NCI-H82 (cell line): ENCODE measurements at places on chromosomes 3 and 15.

GRCh38 chr15:79410237-79410636 lies 21.9 kb upstream of the MINAR1 start:
- DNase-seq = no peak

DNA sequence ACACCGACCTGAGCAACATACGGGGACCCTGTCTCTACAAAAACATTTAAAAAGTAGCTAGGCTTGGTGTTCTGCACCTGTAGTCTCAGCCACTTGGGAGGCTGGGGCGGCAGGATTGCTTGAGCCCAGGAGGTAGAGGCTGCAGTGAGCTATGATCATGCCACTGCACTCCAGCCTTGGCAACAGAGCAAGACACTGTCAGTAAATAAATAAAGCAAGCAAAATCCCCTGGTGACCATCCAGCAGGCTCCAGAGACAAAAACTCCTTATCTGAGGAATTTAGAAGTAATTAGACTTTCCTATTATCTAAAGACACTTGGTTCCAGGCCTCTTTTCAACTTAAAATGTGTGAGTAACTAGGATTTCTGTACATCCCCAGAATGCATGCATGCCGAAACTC lies 29.5 kb upstream of the ZNF774 start:
- no peak for DNase-seq

GRCh38 chr3:190252080-190252479 lies 70.2 kb downstream of the CLDN1 start:
- DNase-seq = no peak

DNA sequence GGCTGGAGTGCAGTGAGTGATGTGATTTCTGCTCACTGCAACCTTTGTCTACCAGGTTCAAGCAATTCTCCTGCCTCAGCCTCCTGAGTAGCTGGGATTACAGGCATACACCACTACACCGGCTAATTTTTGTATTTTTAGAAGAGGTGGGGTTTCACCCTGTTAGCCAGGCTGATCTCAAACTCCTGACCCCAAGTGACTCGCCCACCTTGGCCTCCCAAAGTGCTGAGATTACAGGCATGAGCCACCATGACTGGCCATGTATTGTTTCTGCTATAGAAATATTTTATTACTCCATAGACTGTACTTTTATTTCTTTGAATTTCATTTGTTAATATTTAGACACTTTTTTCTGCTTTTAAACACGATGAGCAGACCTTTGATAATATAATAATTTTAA lies 60.4 kb downstream of the GTF2E1 start:
- DNase-seq = no peak

- no peak for DNase-seq
Measured at GRCh38 chr3:174957081-174957480, 97.9 kb downstream of the NAALADL2 start.

GRCh38 chr3:51591231-51591630 lies 52.7 kb downstream of the RAD54L2 start:
- no peak for DNase-seq

DNA sequence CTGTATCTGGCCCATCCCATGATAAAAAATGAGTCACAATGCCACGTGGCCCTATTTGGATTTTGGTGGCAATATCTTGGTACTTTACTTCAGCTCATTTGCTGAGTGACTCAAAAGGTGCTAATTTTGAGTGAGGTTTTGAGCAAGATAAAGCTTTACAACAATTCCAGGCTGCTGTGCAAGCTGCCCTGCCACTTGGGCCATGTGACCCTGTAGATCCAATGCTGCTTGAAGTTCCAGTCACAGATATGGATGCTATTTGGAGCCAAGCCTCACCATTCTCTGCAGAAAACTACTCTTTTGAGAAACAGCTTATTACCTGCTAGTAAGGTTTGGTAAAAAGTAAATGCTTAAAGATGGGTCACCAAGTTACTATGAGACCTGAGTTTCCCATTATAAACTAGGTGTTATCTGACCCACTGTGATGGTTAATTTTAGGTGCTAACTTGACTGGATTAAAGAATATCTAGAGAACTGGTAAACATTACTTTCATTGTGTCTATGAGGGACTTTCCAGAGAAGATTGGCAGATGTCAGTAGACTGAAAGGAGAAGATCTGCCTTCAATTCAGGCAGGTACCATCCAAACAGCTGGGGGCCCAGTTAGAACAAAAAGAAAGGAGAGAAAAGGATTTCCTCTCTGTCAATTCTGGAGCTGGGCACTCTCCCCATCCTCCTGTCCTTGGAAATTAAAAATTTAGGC lies 1083.9 kb downstream of the DIPK2A start:
- no peak for DNase-seq

DNA sequence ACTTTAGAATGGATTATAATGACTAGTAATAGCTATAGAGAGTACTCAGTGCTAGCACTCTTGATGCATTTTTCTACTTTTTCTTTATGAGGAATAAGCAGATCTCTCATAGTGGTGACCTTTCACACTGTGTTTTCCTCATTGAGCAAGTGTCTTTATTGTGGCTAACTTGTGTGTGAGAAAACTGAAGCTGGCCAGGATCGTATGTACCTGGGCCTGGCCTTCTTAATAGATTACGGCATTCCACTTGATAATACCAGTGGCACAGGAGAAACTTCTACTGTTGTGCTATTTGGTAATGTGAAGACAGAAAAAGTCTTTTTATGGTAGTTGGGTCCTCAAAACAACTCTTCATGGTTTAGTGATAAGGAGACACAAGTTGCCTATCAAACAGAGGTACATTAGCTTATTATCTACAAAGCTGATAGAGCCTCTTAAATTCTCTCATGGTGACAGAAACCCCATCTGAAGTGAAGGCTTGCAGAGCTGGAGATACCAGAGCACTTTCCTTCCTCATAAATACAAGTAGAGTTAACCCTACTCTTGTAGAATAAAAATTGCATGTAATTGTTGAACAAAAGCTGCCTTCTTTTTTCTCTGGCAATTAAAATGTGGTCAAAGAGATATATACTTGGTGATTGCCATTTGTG lies 64.6 kb downstream of the LYSMD4 start:
- DNase-seq = no peak

DNA sequence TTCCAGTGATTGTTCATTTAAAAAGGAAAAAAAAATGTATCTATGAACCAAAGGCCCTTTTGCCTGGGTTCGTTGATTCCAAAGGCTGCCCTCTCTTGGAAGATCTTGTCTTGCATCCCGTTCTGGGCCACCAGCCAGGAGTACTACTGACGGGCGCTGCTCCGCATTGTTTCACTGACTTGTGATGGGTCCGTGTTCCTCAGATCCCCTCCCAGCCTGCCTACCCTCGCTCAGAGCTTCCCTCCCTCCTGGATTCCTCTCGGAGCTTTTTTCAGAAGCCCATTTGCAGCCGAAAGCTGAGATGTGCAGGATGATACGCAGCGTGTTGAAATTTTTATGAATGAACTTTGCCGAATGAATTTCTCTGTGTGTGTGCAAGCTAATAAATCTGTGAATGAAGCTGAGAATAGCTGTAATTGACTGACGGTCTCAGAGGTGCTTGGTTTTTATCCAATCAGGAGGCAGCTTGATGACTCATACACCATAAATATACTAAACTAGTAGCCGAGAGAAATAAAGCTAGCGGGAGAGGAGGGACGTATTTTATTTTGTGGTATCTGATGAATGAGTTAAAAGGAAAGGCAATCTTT lies at the start of gene SHC4:
TSS of gene SHC4 (minus strand) at position 396 of the 590 bp plus-strand sequence. CDS start 904 bp downstream, outside the sequence.
- peak; percentile 78 for DNase-seq

- no peak for DNase-seq
Measured at GRCh38 chr3:78895528-78895927, 872.3 kb downstream of the ROBO1 start.

- DNase-seq = no peak
Measured at GRCh38 chr15:56831467-56832005, 86.9 kb upstream of the TCF12 start.

DNA sequence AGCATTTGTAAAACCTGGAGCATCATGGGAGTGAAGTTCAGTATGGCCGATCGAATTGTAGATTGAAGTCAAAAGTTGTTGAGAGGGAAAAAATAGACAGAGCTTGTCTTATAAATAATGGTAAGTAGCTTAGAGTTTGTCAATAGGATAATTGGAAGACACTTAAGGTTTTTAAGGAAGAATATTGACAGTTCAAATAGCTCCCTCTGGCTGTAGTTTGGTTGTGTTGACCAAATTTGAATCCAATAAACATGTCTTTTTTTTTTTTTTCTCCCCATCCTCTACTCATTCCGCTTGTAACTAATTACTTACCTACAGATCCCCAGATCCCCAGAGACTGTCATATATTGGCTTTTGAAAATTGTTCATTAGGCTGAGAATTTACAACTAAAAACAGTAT lies 677.0 kb downstream of the AGBL1 start:
- DNase-seq = no peak

DNA sequence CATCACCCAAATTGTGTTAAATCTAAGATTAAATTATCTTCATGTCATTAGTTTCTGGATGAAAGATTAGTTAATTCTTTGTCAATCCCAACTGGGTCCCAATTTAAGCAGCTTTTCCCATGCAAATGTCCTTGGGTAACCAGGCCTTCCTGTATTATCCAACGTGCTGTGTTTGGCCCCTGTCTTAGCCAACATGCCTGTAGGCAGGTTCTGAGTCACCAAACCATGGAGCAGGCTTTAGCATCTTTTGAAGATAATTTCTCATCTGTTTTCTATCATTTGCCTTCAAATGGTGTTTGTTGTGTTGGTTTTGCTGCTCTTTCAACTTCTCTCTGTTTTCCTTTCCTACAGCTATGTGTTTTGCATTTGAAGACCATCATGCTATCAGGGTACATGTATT lies 216.2 kb downstream of the ITPR1 start:
- no peak for DNase-seq

DNA sequence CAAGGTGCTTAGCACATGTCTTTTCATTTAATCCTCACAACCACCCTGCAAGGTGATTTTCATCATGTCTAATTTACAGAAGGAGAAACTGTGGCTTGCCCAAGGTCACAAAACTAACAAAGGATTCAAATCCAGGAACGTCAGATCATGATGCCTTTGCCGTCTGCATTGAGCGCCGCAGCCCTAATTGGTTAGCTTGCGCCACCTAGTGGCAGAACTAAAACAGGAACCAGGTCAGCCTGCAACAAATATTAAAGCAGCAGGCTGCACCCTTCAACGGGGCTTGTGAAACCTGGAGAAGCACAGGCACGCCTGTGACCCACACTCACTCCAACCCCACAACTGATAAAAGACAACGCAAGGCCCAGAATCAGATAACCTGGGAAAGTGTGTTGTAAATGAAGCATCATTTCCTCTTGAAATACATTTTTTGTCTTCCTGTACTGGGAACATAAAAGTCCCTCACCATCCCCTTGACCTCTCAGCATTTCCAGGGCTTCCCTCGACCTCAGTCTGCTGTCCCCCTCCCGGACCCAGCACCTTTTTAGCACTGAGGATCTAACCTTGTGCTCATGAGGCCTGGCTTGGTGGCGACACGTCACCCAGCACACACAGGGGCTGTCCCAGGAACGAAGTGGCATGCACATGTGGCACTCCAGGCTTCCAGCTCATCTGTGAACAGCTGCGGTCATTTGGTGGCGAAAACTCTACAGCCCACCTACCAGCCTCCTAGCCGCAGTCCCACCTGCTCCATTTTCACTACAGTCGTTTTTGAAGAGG lies 17.3 kb downstream of the DPH3 start:
- DNase-seq = peak; percentile 88

DNA sequence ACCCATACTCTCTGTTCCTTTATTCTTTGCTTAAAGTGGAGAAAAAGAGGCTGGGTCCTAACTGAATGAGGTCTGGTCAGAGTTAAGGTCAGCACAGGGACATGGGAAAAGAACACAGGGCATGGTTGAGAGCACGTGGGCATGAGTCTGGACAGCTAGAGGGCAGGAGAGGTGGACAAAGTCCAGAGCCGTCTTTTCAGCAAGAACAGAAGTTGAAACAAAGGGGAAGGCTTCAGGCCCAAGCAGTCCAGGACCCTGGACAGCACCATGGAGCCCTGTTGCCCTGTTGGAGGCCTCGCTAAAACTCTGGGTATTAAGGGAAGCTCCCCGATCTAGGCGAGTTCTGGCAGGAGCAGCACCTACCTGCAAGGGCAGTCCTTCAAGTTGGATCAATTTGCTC lies 50.7 kb downstream of the XYLB start:
- DNase-seq = no peak

- DNase-seq = no peak
Measured at GRCh38 chr3:117105686-117106085, 396.1 kb downstream of the TUSC7 start.

DNA sequence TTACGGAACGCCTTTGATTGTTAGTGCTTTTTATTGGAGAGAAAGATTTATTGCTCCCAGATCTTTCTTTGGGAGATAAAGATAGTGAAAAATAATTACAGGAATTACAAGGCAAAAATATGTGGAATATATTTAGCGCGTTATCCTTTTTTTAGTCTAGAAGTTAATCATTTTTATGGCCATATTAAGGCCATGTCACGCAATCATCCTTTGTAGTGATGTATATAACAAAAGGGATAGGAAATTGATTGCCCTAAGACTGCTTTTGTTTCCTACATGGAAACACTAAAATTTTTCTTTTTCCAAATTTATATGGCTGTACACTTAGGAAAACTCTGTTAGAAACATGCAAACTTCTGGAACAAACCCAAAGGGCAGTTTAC lies 1.5 kb downstream of the TRPC1 start:
- DNase-seq = no peak

- DNase-seq = peak; percentile 29
Measured at GRCh38 chr15:63051156-63052066, 8.9 kb downstream of the TPM1 start.

DNA sequence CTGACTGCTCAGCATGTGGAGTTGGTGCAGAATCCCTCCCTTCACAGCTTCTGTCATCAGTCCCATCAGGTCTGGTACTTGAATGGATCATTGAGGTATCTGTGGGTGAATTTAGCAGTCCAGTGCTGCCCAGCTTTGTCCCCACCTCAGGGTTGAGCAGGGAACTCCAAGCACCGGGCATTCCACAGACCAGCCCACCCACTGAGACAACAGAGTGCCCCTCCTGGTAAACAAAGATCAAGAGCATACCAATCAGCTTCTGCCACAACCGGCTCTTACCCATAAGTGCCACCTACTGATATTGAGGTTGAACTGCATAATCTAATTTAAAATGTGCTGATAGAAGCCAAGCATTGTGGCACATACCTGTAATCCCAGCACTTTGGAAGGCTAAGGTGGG lies 57.1 kb upstream of the FXR1 start:
- peak; percentile 65 for DNase-seq

DNA sequence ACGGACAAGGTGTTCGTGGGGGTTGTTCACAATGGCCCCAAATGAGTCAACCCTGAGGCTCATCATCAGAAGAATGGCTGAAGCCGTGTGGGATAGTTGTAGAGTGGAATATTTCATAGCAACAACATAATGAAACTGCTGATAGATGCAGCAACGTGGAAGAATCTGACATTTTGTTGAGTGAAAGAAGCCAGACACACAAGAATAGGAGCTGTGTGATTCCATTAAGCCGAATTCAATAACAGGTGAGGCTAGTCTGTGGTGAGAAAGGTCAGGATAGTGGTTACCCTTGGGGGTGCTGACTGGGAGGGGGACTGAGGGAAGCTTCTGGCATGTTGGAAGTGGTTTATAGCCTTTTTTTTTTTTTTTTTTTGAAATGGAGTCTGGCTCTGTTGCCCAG lies 144.0 kb downstream of the SMAD6 start:
- DNase-seq = no peak
